NCI-H187 (cell line): ENCODE measurements at places on chromosomes 1 and 21.

GRCh38 chr1:66931590-66931989 is 6.8 kb downstream of the MIER1 start:
- DNase-seq = no peak

- DNase-seq = no peak
These were observed 256.7 kb downstream of the KIF26B start for GRCh38 chr1:245411245-245412036.

GRCh38 chr1:56416495-56416894 is 162.9 kb downstream of the PLPP3 start:
- DNase-seq = no peak

DNA sequence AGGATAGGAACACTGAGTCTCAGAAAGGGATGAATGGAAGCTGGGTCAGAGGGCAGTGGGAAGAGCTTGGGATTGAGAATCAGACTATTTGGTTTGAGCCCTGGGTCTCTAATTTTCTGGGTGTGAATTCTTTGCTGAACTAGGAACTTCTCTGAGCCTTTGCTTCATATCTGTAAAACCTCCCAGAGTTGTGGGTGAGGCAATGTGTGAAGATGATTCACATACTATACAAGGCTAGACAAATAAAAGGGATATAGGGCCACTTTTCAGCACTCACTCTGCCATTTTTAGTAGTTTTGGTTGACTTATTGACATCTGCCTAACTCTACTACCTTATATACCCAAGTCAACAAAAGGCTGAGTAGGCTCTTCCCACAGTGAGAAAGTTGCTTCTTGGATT is 77.7 kb upstream of the JUN start:
- no peak for DNase-seq

DNA sequence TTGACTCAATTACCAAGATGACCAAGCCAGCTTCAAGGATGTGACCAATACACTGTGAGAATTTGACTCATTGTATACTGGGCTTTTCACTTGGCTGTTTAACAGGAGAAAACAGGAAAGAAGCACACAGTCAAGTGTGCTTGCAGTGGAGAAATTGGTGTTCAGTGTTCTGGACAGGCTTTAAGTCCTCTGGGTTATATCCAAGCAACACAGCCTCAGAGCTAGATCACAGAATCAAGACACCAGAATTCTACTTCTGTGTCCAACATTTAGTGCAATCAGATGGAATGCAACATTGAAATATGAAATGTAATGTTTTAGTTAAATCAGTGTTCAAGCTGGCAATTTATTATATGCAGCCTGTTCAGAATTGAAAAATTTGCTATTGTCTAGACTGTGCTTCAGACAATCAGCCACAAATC is 694.4 kb downstream of the LTN1 start:
- DNase-seq = no peak

DNA sequence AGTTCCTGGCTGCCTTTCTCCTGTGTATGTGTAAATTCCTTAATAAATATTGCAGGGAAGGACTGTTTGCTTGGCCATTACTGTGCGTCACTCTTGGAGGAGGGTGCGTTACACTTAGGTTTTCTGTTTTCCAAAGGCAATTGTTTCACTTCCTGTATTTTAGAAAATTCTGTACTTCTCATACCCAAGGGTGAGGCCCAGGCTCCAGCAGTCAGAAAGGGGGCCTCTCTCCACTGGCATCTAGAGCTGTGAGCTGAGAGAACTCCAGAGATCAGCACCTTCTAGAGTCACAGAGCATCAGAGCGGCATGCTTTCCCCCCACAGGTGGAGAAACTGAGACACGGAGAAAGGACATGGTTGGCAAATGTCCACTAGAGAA is 27.0 kb upstream of the ZFP69B start:
- no peak for DNase-seq

DNA sequence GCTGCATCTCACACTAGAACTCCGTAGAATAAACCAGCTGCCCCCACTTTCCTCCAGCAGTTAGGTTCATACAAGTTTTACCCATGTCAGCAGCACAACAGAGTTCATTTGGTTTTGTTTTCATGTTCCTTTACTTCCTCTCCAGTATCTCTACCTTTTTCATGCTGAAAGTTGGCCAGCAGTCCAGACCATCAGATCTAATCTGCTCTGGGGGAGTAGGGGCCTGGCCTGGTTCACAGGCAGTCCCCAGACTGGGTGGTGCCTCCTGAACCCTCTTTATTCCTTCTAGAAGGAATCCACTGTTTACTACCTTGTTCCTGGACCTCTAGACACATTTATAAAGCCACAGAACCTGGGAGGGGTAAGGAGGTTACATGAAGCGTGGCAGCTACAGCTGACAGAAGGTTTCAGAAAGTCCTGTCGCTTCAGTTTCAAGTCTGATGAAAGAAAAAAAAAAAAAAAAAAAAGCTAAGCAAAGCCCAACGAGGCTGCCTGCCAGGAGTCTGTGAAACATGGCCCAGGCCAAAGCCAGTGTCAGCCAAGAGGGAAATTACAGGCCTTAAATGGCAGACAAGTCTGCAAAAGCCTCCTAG is 184.6 kb upstream of the JUN start:
- DNase-seq = no peak

DNA sequence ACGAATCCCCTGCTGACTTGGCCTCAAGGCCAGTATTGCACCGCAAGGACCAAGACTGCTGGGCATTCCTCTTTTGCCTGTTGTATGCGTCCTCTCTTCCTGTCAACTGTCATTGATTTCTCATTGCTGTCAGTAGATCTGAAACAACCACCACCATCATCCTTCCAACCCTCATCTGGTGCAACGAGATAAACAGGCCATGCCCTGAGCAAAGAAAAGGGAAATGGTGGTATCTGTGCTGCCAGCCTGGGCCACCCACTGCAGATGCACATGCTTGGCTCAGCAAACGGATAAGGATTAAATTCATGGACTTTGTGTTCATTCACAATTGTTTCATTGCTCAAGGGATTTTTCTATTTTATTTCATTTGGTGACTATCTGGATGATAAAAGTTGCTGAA is 13.6 kb downstream of the OXCT2 start:
- no peak for DNase-seq

DNA sequence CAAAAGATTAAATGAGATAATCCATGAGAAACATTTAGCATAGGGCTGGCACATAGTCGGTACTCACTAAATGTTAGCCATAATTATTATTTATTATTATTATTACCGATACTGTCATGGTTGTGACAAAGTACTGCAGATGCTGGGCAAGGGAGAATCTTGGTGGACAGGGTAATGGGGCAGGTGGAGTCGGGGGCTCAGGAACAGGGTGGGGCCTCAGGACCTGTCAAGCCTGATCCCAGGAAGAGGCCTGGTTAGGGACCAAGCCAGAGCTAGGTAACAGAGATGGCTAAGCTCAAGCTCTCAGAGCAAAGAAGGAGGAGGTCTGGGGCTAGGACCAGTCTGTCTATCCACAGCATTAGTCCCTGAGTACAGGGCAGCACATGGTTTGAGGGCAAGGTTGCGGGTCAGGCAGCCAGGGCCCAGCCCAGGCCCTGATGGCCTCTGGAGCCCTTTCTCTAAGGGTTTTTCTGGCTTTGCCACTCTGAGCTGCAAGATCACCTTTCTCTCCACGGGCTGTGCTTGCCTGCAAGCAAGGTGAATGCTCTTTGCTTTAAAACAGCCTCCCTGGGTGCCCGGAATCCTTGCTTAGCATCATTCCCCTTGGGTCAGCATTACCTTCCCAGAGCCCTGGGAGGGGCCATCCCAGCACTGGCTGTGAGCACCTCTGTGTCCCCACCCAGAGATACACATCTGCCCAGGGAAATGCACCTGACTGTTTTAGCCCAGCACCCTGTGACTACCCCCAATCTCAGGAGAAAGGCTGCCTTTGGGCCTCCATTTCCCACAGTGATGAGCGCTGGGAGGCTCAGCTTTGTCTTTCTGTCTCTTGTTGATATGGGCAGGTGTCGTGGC is 572.0 kb downstream of the PTPRU start:
- no peak for DNase-seq

GRCh38 chr1:117644696-117645311 is 39.0 kb downstream of the TENT5C start:
- no peak for DNase-seq

DNA sequence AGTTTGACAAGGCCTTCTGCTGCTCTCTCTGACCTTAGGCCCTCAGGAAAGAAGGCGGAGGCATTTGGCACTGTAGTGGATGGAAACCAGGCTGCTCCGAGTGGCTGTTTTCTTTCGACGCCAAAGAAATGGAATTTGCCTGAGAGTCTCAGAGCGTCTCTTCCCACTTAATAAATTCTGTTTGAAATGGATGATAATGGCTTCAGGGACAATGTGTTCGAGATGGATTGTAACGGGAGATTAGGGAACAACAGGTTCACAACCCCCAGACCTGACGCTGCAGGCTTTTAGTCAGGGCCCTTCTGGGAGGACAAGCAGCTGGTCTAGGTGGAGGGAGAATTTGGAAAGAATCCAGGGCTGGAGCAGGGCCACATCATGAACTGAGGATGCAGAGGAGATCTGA is 58.6 kb downstream of the TLR5 start:
- DNase-seq = no peak

DNA sequence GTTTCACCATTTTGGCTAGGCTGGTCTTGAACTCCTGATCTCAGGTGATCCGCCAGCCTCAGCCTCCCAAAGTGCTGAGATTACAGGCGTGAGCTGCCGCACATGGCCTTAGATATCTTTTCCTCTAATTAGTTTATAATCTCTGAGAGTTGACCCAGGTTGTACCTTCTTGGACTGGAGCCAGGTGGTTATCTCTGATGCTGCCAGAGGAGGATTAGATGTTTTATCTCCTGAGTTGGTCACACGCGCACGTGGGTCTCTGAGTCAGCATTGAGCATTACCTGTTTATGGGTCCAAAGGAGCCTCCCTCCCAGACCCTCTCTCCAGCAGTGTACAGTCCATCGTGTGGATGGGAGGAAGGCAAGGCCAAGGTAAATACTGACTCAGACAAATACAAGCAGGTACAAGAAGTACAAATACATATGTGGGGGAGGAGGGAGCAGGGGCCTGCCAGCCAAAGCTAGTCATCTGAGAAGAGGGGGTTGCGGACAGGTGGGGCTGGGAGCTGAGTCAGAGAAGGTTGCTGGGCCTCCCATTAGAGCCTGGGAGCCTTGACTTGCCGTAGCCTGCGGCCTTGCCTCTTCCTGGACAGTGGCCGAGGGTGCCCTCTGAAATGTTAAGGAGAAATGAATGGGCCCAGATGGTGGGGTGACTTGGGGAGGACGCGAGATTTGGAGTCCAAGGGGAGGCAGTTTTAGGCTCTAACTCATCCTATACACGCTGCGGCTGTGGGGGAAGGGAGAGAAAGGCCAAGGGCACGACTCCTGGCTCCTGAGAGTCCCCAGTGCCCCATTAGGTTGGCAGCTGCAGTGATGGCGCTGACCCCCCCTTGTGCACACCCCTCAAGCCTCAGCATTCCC is 13.1 kb downstream of the IL6R start:
- DNase-seq = no peak

DNA sequence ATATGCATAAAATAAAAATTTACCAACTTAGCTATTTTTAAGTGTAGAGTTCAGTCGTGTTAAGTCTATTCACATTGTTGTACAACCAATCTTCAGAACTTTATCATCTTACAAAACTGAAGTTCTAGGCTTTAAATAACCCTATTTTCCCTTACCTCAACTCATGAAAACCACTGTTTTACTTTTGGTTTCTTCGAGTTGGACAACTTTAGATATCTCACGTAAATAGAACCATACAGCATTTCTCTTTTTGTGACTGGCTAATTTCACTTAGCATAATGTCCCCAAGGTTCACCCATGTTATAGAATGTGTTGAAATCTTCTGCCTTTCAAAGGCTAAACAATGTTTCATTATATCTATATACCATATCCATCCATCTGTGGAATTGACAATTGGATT is 819.0 kb upstream of the ADGRL4 start:
- no peak for DNase-seq

- no peak for DNase-seq
These were observed 13.2 kb downstream of the CAPZB start for GRCh38 chr1:19472174-19472573.

GRCh38 chr1:196609370-196609737 is 1.1 kb upstream of the KCNT2 start:
- no peak for DNase-seq
